ENCODE measurements at places on chromosomes 1 and 21.

DNA sequence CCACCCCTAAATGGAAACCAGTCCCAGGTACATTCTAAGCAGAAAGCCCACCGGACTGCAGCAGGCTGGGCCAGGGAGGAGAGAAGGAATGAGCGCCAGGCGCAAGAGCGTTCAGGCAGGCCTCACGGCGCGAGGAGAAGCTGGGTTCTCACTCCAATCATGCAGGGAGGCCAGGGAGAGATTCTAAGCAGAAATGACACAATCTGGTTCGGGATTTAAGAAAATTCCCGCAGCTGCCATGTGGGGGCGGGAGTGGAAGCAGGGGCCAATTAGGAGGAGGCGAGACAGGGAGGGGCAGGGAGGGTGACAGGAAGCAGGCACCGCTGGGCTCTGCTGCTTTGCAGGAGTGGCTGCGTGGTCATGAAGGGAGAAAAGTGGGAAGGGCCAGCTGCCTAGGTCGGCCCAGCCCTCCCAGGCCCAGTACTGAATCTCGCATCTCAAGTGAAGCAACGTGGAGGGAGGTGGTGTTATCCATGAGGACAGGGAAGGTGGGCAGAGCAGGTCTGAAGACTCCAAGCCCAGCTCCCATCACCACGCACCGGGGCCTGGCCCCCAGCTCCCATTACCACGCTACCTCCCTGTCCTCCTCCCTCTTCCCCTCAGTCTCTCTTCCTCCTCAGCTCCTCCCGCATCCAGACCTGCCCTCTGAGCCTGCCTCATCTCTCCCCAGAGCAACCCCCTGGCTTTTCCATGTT is 11.8 kb downstream of the NPHP4 start:
- no peak for DNase-seq

DNA sequence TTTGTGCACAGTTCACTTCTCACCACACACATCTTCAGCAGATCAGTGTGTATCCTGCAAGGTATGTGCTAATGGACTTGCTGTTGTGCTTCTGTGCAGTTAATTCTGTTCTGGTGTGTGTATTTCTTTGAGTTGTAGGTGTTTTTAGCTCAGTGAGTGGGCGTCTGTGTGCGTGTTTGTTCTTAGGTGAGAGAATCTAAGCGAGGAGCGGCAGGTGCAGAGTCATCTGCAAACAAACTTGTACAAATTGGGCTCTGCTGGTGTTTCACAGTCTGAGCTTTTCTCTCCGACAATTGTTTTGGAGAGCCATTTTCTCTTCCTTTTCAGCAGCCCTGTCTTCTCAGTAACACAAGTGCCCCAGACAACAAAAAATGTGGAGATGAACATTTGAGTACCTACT is 43.6 kb downstream of the ACP6 start:
- no peak for DNase-seq

DNA sequence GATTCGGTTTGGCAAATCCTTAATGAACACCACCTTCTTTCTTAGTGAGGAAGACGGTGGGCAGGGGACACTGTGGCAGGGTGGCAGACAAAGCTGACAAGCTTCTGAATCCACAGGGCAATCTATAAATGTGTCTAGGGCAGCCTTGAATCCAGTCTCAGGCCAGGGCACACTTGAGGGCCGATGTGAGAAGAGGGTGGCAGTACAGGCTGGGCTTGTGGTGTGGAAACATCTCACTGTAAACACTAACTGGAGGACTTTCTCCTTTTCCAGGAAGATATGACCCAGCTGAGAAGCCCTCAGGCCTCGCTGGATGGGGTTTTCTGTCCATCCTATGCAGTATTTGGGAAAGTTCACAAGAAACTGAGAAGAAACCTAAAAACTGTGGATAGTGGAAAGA is 46.5 kb downstream of the PKP1 start:
- no peak for DNase-seq

GRCh38 chr21:46127239-46128105 is 27.9 kb downstream of the FTCD start:
- no peak for DNase-seq

- DNase-seq = no peak
Observed at GRCh38 chr1:239893127-239893731, 198.5 kb upstream of the FMN2 start.
